Astrocyte (in vitro differentiated cells and primary cell): ENCODE measurements at places on chromosomes 2 and 18.

DNA sequence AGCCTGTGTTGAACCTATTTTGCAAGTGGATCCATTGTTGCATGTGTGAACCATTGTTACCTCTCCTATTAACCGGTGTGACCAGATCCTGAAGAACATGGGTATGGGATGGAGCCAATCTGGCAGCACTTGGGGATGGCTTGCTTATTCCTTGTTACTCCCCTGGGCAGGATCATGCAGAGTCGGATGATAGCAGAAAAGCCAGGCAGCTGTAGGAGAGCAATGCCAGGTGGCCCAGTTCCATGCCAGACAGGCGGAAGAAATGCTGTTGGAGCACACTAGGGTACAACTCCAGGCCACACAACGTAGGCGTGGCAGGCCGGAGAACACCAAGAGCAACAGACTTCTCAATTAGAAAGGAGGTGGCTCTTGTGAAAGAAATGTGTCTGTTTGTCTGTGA lies 16.3 kb upstream of the MYO1B start:
- no peak overlapping the region for H3K4me3 ChIP-seq
- peaks cover 26% of the 10 kb centered on the region for H3K4me1 ChIP-seq
- no peak for DNase-seq
- H3K36me3 ChIP-seq: no peaks in the 10 kb centered on the region

DNA sequence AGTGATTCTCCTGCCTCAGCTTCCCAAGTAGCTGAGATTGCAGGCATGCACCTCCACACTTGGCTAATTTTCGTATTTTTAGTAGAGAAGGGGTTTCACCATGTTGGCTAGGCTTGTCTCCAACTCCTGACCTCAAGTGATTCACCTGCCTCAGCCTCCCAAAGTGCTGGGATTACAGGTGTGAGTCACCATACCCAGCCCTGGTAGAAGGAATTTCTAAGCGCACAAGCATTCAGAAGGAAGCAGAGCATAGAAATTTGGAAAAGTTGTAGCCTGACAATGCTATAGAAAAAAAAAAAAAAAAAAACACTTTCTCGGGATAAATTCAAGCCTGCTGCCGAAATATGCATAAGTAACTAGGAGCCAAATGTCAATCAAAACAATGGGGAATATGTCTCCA lies 249.4 kb downstream of the GRB14 start:
- no peaks in the 10 kb centered on the region for H3K36me3 ChIP-seq
- peaks cover 11% of the 10 kb centered on the region for H3K4me1 ChIP-seq
- peak; percentile 36 for DNase-seq

GRCh38 chr2:69733342-69734034 lies 8.4 kb upstream of the ANXA4 start:
- H3K27me3 ChIP-seq: peaks cover 2% of the 10 kb centered on the region
- DNase-seq: no peak
- H3K4me3 ChIP-seq: no peak overlapping the region
- H3K4me1 ChIP-seq: no peaks in the 10 kb centered on the region

DNA sequence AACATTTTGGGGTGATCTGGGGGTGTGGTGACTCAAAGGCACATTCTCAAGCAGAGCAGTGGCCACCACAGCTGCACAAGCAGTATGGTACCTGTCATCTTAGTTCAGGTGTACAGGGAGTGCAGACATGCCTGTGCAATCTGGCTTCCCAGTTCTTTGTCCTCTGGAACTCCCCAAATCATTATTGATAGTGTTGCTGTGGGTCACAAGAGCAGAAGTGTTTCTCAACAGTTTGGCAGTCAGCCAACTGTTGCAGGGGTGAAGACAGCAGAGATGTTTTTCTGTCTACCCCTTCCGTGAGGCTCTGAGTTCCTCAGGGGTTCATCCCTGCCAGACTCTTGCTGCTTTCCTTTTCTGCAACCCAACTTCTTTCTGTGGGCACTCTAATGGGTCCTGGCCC lies 206.5 kb upstream of the ZSWIM2 start:
- H3K4me1 ChIP-seq: no peaks in the 10 kb centered on the region
- H3K4me3 ChIP-seq: no peak overlapping the region
- DNase-seq: no peak
- no peaks in the 10 kb centered on the region for H3K27me3 ChIP-seq
- H3K27ac ChIP-seq: no peak overlapping the region
